Activated CD8-positive, alpha-beta memory T cell treated with anti-CD3 and anti-CD28 coated beads for 24 hours (primary cell): ENCODE measurements at places on chromosomes 11 and 22.

- no peak for DNase-seq
These were observed 3.8 kb downstream of the SLC7A4 start for GRCh38 chr22:21028277-21029251.

DNA sequence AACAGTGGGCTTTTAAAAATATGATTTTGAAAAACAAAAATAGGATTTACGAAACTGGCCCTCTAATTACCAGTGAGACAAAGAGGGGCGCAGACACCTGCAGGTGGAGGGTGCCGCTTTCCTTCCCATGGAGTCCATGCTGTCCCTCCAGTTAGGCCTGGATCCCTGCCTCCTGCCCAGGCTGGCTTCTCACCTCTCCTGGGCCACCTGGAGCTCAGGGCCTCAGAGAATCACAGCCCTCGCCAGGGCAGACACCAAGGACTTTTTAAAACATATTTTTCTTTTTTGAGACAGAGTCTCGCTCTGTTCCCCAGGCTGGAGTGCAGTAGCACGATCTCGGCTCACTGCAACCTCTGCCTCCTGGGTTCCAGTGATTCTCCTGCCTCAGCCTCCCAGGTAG is 1437.2 kb downstream of the TBC1D22A start:
- peak; percentile 15 for DNase-seq

- DNase-seq, result no peak
These were observed 200.4 kb downstream of the KIF18A start for GRCh38 chr11:27907530-27907929.

GRCh38 chr11:10366568-10367331 is 61.9 kb downstream of the ADM start:
- DNase-seq, result peak; percentile 79

GRCh38 chr11:119891055-119891768 is 162.2 kb upstream of the NECTIN1 start:
- no peak for DNase-seq

GRCh38 chr11:119529063-119529845 is 106.3 kb upstream of the THY1 start:
- DNase-seq, result no peak

- DNase-seq, result no peak
These were observed 15.6 kb upstream of the NECTIN1 start for GRCh38 chr11:119744577-119744976.

GRCh38 chr22:21866833-21867527 is 465 bp downstream of the MAPK1 start:
- peak; percentile 72 for DNase-seq

DNA sequence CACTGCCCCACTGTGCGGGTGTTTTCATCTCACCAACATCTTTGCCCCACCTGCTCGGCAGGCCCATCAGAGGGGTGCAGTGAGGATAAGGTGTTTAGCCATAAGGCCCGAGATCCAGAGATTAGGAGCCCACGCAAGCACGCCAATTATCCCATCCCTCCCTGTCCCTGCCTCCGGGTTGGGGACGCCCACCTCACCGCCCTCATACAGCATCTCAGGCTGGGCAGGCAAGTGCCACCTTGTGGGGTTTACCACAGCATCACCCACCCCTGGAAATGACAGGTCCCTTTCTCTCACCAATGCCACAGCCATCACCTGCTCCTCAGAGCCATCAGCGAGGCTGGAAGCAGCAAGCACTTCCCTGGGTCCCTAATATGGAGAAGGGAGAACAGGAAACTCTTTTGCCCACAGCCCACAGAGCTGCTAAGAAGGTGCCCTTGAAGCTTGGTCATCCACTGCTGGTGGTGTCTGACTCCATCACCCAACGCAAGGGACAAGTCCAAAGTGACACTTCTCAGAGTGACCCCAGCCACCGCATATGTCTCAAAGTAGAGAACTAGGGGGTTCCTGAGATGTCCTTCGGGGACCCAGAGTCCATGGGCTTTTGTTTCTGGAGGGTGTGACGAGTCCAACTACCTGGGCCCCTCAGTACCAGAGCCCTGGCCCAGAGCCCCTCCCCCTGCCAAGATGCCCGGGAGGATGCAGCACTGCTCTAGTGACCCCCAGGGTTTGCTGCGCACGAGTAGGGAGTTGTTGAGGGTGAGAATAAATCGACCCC is 15.8 kb downstream of the VPS37C start:
- no peak for DNase-seq

DNA sequence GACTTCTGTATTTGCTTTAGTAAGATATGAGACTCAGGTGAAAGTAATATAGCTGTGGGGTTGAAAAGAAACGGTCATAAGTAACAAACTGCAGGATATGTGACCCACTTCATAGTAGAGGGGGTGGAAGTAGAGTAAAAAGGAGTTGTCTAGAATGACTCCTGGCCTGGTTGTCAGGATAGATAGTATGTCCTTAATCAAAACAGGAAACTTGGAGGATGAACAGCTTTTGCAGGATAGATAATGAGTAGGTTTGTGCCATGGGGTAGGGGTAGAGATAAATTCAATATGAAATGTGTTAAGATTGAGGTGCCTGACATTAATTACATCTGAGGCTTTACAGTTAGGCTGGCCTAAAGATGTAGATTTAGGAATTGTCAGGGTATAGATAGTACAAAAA is 47.0 kb upstream of the B3GNT6 start:
- no peak for DNase-seq

GRCh38 chr11:37322333-37323194 is 724.5 kb upstream of the RAG2 start:
- DNase-seq, result no peak

GRCh38 chr11:70244698-70245097 is 25.8 kb upstream of the PPFIA1 start:
- no peak for DNase-seq

DNA sequence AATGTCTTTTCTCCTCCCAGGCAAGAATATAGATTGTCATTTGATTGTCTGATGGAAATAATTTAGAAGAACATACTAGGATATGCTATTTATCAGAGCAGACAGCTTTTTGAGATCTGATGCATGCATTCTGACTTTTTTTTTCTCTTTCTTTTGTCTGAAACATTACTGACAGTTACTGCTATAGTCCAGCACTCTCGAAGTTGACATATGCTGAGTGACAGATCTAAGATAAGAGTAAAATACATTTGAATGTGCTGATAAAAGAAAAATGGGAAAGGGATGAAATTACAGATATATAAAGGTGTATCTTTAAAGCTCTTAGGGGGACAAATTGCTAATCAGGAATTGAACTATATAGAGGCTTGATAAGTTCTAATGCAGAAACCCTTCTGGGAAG is 753.8 kb upstream of the TENM4 start:
- DNase-seq, result no peak

DNA sequence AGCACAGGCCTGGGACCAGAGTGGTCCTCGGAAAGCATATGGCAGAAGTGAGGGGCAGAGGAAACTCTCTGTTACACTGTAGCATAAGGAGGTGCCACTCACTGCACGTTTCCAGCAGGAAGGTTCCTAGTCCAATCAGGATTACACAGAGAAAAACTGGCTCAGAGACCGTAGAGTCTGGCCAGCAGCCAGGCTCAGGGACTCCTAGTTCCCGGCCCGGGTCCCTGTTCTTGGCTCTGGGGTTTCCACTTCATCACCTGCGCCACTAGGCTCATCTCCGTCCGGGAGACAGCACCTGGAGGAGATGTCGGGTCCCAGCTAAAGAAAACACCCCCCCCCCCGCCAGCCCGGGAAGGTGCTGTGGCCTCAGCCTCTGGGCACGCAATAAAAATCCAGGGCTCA is 1.1 kb downstream of the TTLL12 start:
- no peak for DNase-seq

DNA sequence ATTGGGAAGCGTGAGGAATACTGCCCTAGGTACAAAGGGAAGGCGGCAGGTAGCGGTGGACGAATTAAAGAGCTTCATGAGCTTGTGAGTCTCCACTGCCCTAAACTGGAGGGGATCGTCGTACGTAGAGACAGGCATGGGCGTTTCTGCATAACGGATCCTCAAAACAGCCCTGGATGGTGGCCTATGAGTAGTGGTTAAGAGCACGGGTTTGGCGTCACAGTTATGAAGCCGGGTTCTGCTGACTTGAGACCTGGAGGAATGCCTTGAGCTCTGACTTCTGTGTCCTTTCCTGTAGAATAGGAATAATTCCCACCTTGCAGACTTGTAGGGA is 335 bp downstream of the TMEM138 start:
- DNase-seq, result no peak

GRCh38 chr11:9755561-9756185 is 91.8 kb downstream of the SWAP70 start:
- no peak for DNase-seq

GRCh38 chr11:71109186-71109585 is 143.2 kb downstream of the SHANK2 start:
- no peak for DNase-seq

DNA sequence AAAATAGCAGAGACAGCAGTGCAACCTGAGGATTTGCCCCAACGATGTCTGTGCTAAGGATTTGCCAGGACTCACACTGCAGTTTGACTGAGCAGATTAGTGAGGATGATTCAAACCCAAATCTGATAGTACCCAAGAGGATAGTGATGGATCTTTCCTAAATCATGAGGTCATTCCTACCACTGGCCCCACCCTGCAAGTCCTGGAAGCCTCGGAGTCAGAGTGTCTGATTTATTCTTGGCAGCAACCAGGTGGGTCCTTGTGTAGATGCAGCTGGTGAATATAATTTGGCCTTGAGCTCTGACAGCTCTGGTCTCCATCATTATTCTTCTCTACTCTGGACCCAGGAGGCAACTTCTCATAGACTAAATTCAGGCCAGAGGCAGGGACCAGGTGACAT is 179.3 kb upstream of the RAG2 start:
- DNase-seq, result no peak

- no peak for DNase-seq
These were observed 24.0 kb downstream of the PANX1 start for GRCh38 chr11:94152678-94153065.

DNA sequence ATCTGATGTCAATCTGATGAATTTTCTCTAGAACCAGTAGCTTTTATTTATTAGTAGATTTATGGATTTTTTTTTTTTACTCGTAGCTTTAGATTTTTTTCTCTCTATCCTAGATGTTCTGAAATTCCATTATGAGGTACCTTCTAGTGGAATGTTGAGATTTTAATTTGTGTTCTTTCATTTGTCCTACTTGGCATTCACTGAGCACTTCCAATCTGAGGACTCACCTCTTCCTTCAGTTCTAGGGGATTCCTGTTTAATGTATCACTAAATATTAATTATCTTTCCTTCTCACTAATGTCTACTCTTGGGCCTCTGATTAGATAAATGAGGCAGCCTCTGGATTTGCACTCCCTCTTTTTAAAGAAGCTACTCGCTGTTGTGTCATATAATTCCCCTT is 40.2 kb upstream of the WNT7B start:
- no peak for DNase-seq

GRCh38 chr11:133991101-133991500 is 34.3 kb upstream of the IGSF9B start:
- no peak for DNase-seq

DNA sequence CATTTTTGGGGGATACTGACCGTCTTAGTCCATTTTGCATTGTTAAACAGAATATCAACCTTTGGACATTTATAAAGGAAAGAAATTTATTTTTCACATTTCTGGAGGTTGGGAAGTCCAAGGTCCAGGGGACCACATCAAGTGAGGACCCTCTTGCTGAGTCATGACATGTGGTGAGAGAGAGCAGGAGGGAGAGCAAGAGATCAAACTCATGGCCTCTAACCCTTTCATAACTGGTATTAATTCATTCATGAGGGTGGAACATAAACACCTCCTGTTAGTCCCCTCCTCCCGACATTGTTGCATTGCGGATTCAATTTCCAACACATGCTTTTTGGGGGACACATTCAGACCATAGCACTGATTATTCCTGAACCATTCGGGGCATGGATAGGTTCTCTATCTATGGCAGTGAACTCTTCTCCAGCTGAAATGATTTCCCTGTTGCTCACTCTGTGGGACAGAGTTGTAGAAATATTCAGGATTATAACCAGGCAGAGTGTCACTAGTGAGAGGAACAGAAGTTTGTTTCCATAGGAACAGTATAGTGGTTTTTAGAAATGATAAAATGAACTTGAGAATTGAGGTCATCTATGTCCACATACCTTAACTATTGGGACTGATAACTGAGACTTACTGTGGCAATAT is 88.2 kb upstream of the OR9Q1 start:
- no peak for DNase-seq

DNA sequence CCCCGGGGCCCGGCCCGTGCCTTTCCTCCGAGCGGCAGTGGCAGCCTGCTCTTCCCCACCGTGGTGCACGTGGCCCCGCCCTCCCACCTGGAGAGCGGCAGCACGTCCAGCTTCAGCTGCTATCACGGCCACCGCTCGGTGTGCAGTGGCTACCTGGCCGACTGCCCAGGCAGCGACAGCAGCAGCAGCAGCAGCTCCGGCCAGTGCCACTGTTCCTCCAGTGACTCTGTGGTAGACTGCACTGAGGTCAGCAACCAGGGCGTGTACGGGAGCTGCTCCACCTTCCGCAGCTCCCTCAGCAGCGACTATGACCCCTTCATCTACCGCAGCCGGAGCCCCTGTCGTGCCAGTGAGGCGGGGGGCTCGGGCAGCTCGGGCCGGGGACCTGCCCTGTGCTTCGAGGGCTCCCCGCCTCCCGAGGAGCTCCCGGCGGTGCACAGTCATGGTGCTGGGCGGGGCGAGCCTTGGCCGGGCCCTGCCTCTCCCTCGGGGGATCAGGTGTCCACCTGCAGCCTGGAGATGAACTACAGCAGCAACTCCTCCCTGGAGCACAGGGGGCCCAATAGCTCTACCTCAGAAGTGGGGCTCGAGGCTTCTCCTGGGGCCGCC is 11.9 kb downstream of the C22orf31 start:
- no peak for DNase-seq

GRCh38 chr11:7462706-7463105 is 22.6 kb upstream of the OLFML1 start:
- no peak for DNase-seq
